ENCODE measurements at places on chromosomes 5 and 9.

DNA sequence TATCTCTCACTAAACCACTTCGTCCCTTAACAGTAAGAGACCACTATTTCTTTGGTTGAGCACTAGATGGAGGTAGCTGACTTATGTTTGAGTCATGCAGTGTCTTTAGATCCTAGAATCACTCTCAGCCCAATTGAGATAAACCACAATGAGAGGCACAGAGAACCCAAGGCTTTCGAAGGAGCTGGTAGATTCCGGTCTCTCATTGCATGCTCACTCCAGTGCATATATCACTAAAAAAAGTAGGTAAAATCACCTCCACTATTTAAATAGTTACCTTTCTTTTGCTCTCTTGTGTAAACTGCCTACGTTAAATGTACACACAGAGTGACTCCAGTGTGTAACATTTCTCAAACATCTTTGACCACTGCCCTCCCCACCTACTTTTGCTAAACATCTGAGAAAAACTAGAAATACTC lies 27.6 kb downstream of the ACTL7A start:
- DNase-seq = peak; percentile 60

DNA sequence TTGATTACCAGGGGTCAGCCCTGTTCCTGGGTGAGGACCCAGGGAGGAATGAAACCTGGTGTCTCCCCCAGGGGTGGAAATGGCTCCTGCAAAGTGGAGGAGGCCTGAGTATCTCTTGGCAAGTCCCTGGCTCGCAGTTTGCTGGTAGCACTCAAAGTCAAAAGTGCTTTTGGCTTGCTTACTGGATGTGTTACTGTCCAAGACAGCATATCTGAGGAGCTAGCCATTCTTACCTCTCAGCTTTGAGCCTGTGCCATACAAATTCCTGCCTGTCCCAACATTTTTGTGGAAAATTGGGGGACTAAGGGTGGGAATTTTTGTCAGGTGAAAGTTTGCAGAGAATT lies 9.9 kb downstream of the ZNF618 start:
- no peak for DNase-seq

GRCh38 chr5:83249156-83249555 lies 171.8 kb downstream of the XRCC4 start:
- no peak for DNase-seq

- peak; percentile 77 for DNase-seq
These were observed 163.8 kb upstream of the TRPM3 start for GRCh38 chr9:71285191-71285656.

GRCh38 chr9:128043467-128043868 lies 23.7 kb downstream of the NAIF1 start:
- no peak for DNase-seq

- no peak for DNase-seq
These were observed 25.3 kb upstream of the TLR4 start for GRCh38 chr9:117678871-117679270.

GRCh38 chr5:74638970-74639806 lies 1.3 kb downstream of the ENC1 start:
- DNase-seq = peak; percentile 77
